Left cardiac atrium (tissue), 4 donors: ENCODE measurements at places on chromosomes 7 and 10. TPM values are rescaled to one million over a fixed set of nuclear protein-coding genes. Genes with fewer than 3 reads are reported as not detected.

GRCh38 chr7:125084196-125084595 is 154.6 kb upstream of the POT1 start:
- DNase-seq, result no peak

- DNase-seq, result no peak
Observed at GRCh38 chr10:63703113-63703670, 182.0 kb downstream of the REEP3 start.

Gene RNF32
- 0.76 TPM for total RNA-seq

DNA sequence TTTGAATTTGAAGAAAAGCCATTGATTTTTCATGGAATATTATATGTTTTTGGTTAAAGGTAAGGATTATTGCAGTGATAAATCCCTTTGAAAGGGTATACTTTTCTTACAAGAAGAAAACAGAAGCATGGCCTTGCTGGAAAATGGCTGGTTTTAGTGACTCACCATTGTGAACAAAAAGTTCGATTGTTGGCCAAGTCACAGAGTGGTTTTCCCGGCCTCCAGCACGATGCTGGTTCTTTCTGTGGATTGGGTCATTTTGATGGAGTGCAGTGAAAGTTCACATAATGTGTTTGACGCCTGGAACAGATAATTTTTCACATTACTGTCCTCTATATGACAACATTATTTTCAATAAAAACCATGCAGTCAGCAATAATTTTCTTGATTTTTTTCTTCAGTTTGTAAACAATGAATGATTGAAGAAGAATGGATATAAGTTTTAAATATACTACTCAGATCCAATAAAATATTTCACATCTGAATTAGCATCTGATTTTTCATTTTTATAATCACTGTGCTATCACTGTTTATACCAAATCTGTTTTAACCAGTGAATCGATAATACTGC is 60.9 kb downstream of the RBM20 start:
- no peak for DNase-seq

DNA sequence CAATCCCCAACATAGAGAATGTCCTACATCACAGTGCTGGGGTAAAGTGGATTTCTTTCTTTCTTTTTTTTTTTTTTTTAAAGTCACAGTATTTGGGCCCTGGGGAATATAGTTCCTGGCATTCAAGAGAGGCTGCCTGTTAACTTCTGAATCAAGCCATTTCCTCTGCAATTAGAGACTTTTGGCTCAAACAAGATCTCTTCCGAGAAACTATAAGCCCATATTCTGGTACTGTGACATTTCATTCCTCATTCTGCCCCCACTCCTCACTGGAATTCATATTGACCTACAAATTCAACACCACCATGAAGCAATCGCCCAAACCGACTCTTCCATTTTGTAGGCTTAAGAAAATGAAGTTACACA is 187.4 kb downstream of the PHTF2 start:
- no peak for DNase-seq

Gene TMEM270
- not detected for total RNA-seq

- peak; percentile 60 for DNase-seq
Observed at GRCh38 chr7:2175514-2175913, 57.2 kb downstream of the MAD1L1 start.

GRCh38 chr7:32516551-32517100 is 21.3 kb downstream of the AVL9 start:
- DNase-seq, result no peak

GRCh38 chr7:81053623-81054022 is 134.8 kb upstream of the SEMA3C start:
- no peak for DNase-seq
